CD8-positive, alpha-beta T cell (primary cell): ENCODE measurements at places on chromosomes 7 and 10. TPM values are rescaled to one million over a fixed set of nuclear protein-coding genes. Genes with fewer than 3 reads are reported as not detected.

The RAB19 gene
- total RNA-seq: 4.2 TPM

The CYP3A4 gene
- not detected for total RNA-seq

The PVRIG gene
- 34.6 TPM for total RNA-seq

The ADAM8 gene
- 67.0 TPM for total RNA-seq

The DGKB gene
- total RNA-seq: not detected

The WEE2 gene
- total RNA-seq: 0.27 TPM

The MUC3A gene
- total RNA-seq: not detected

The CPA2 gene
- not detected for total RNA-seq

The DMBT1 gene
- not detected for total RNA-seq

The SRRM3 gene
- total RNA-seq: not detected

The SNX10 gene
- total RNA-seq: 3.9 TPM

The CDK14 gene
- 0.19 TPM for total RNA-seq

The KLLN gene
- total RNA-seq: 0.38 TPM

The UFSP1 gene
- 2.1 TPM for total RNA-seq

The CCL24 gene
- total RNA-seq: not detected

The GDF10 gene
- total RNA-seq: 0.22 TPM

The HNRNPF gene
- 86.9 TPM for total RNA-seq

The ANKRD2 gene
- total RNA-seq: not detected

The TMEM176B gene
- not detected for total RNA-seq

The HOXA4 gene
- 0.36 TPM for total RNA-seq

The CALHM3 gene
- not detected for total RNA-seq

The FZD8 gene
- total RNA-seq: 1.5 TPM

The GPR15LG gene
- not detected for total RNA-seq

The KLF14 gene
- not detected for total RNA-seq

The LDB3 gene
- not detected for total RNA-seq

The ADAP1 gene
- total RNA-seq: 11.5 TPM

The UCMA gene
- not detected for total RNA-seq

The HOXA2 gene
- not detected for total RNA-seq

The MOGAT3 gene
- not detected for total RNA-seq

The CALY gene
- total RNA-seq: 1.2 TPM

The MARVELD1 gene
- 0.30 TPM for total RNA-seq
